Epithelial cell of proximal tubule (primary cell): ENCODE measurements at places on chromosomes 12 and 14. TPM values are rescaled to one million over a fixed set of nuclear protein-coding genes. Genes with fewer than 3 reads are reported as not detected.

The ABCB9 gene
- 4.0 and 8.4 TPM in 2 replicates for total RNA-seq

The AVPR1A gene
- 0.29 and 1.5 TPM in 2 replicates for total RNA-seq

The POLE2 gene
- 22.0 and 36.1 TPM in 2 replicates for total RNA-seq

The CYP27B1 gene
- total RNA-seq: 0.87 and 3.6 TPM in 2 replicates

The SERPINA5 gene
- 0.58 and 2.4 TPM in 2 replicates for total RNA-seq
